ENCODE measurements at places on chromosomes 2 and 18. TPM values are rescaled to one million over a fixed set of nuclear protein-coding genes. Genes with fewer than 3 reads are reported as not detected.

ECEL1 gene
- total RNA-seq, result not detected

BOLL gene
- total RNA-seq, result not detected

CYP27C1 gene
- total RNA-seq, result not detected

FAM228A gene
- 0.14 TPM for total RNA-seq

RSAD2 gene
- total RNA-seq, result 12.7 TPM

MYL12B gene
- 332 TPM for total RNA-seq

AFG3L2 gene
- 41.0 TPM for total RNA-seq

MAL gene
- 354 TPM for total RNA-seq

SETBP1 gene
- 3.1 TPM for total RNA-seq

RGPD3 gene
- total RNA-seq, result 0.19 TPM

COL3A1 gene
- 0.51 TPM for total RNA-seq

SLC8A1 gene
- 0.20 TPM for total RNA-seq

FBLN7 gene
- 17.8 TPM for total RNA-seq

PSMD1 gene
- 62.5 TPM for total RNA-seq

GPR75 gene
- total RNA-seq, result 2.3 TPM

ABCA12 gene
- not detected for total RNA-seq

CSRNP3 gene
- total RNA-seq, result not detected

PLB1 gene
- total RNA-seq, result 0.99 TPM

MC4R gene
- not detected for total RNA-seq

EVA1A gene
- total RNA-seq, result 0.36 TPM

HAAO gene
- total RNA-seq, result not detected

MGAT4A gene
- total RNA-seq, result 95.2 TPM

RPRM gene
- total RNA-seq, result not detected

PROKR1 gene
- not detected for total RNA-seq

REG3G gene
- not detected for total RNA-seq

ACTR3 gene
- total RNA-seq, result 507 TPM

DES gene
- total RNA-seq, result not detected

GPD2 gene
- total RNA-seq, result 13.9 TPM

RNF152 gene
- total RNA-seq, result not detected

INHBB gene
- total RNA-seq, result not detected

FHOD3 gene
- total RNA-seq, result not detected

VWA3B gene
- total RNA-seq, result not detected

NEUROD1 gene
- total RNA-seq, result not detected

NT5DC4 gene
- not detected for total RNA-seq

DSC1 gene
- total RNA-seq, result 0.63 TPM

IRS1 gene
- total RNA-seq, result 10.5 TPM

SLC38A11 gene
- not detected for total RNA-seq

AOX1 gene
- 0.17 TPM for total RNA-seq

TMEM169 gene
- total RNA-seq, result 2.9 TPM

CELF4 gene
- total RNA-seq, result not detected

KLHL30 gene
- not detected for total RNA-seq

C2orf66 gene
- total RNA-seq, result 0.17 TPM

CTIF gene
- 3.0 TPM for total RNA-seq

ZNF532 gene
- total RNA-seq, result 1.7 TPM

BMP10 gene
- not detected for total RNA-seq

ST8SIA3 gene
- not detected for total RNA-seq

SDC1 gene
- total RNA-seq, result 0.15 TPM

PPM1G gene
- 98.3 TPM for total RNA-seq
